ENCODE measurements at places on chromosomes 3 and 15. TPM values are rescaled to one million over a fixed set of nuclear protein-coding genes. Genes with fewer than 3 reads are reported as not detected.

CPA3 gene
- total RNA-seq: 1.5 TPM

PLA2G4F gene
- total RNA-seq: 1.9 TPM

TMEM62 gene
- total RNA-seq: 6.3 TPM

CLRN1 gene
- total RNA-seq: not detected

SNURF gene
- total RNA-seq: 23.5 TPM

CCDC39 gene
- 0.81 TPM for total RNA-seq

C3orf80 gene
- total RNA-seq: not detected

DLL4 gene
- 9.9 TPM for total RNA-seq

PCLAF gene
- total RNA-seq: not detected

MUSTN1 gene
- 1,165 TPM for total RNA-seq

ALS2CL gene
- total RNA-seq: 9.7 TPM

Measured in psoas muscle (tissue), 8 donors.